Type B pancreatic cell (in vitro differentiated cells): ENCODE measurements at places on chromosomes 3 and 15.

DNA sequence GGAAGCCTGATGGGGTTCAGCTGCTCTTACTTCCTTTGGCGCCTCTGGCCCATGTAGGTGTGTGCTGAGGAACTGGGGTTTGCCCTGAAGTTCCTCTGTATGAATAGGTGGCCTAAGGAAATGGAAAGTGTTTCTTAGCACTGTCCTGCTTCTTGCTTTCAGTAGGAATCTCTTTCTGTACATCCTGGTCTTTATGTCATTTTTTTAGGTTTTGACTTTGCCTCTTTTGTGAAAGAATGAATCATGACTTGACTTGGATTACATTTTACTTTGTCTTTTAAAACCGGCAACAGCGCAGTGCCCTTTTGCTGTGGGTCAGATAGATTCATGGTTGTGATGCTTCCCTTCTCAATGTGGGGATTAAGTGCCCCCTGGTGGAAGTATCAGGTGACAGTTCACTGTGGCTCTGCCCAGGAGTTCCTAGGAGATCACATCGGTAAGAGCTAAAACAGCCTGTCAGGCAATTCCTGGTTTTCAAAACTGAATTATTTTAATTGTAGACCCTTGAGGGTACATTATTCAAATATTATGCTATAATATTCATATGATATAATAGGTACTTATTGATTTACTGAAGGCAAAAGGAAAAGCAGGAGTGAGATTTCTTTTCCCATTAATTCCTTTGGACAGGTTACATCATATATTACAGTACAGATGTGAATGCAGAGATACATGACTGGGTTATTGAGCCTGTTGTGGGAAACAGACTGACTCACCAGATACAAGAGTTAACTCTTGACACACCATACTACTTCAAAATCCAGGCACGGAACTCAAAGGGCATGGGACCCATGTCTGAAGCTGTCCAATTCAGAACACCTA, 95.4 kb downstream of the HCN4 start:
- DNase-seq, result no peak

GRCh38 chr15:25875566-25875965, 12.4 kb upstream of the ATP10A start:
- no peak for DNase-seq

- DNase-seq, result no peak
Measured at GRCh38 chr3:197961582-197961945, 1.5 kb downstream of the LMLN start.

GRCh38 chr15:66864871-66865281, 162.8 kb downstream of the SMAD6 start:
- DNase-seq, result peak; percentile 49

GRCh38 chr3:139096670-139097069, 52.0 kb upstream of the PRR23C start:
- no peak for DNase-seq

DNA sequence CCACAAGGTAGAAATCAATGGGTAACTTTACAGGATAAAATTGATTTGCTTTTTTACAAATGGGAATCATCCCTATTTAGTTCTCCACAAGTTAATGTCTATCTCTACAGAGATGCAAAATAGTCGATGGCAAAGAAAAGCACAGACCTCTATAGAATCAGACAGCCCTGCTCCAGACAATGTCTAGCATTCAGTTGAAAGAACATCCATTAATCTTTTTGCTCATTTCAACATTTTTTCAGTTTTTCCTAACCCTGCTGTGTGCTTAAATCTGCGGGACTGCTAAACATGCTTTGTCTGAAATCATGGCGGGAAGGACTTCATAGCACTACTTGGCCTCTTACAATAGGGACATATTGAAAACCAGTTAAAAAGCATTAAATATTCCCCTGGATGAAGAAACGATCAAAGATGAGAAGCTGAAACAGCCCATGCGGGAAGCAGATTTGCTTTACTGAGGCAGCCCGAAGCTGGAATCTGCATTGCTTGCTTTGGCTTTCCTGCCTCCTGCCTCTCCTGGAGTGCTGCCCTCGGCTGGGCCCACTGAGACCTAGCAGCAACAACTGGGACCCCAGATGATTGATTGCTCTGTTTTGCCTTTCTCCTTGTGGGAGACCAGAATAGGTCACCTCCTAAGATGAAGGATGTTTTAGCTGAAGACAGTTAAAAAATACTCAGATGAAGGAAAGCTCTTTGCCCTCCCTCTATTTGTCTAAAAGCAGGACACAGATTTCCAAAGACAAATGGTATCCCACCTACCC, 38.5 kb upstream of the RASGRP1 start:
- no peak for DNase-seq

GRCh38 chr3:23103764-23104163, 99.4 kb upstream of the UBE2E2 start:
- no peak for DNase-seq

- DNase-seq, result no peak
Measured at GRCh38 chr3:5092018-5092417, 30.1 kb upstream of the ARL8B start.

GRCh38 chr3:57226176-57226575, 1.4 kb upstream of the APPL1 start:
- no peak for DNase-seq

DNA sequence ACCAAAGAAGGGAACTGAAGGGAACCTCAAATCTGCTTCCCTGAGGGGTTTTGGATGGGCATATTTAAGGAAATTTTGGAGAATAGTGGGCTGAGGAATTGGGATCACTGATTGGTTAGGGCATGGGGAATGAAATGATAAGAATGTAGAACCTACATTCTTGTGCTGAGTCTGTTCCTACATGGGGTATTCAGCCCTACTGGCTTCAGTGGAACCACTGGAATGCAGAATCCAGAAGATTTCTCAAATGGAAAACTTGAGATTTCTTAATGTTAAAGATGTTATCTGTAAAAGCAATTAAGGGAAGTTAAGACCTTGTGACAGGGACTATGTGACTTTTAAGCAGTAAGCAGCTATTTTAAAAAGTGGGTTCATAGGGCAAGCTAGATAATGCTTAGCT, 1062.4 kb downstream of the AGBL1 start:
- no peak for DNase-seq

GRCh38 chr15:51313074-51313393, 25.4 kb downstream of the CYP19A1 start:
- no peak for DNase-seq

GRCh38 chr15:69795601-69796000, 302.1 kb downstream of the TLE3 start:
- no peak for DNase-seq

DNA sequence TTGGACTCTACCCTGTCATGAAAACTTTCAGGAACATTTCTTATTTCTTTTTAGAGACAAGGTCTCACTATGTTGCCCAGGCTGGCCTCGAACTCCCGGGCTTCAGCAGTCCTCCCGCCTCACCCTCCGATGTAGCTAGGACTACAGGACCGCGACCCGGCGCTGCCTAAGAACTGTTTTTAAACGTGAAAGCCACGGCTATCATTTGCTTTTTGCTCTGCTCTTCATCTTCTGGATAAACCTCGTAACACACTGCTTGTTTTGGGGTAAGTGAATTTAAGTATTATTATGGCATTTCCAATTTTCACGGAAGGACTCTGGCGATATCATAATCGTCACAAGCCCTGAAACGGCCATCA, 14.3 kb upstream of the CCNL1 start:
- no peak for DNase-seq

- DNase-seq, result no peak
Measured at GRCh38 chr3:48436855-48437254, 3.1 kb downstream of the CCDC51 start.

DNA sequence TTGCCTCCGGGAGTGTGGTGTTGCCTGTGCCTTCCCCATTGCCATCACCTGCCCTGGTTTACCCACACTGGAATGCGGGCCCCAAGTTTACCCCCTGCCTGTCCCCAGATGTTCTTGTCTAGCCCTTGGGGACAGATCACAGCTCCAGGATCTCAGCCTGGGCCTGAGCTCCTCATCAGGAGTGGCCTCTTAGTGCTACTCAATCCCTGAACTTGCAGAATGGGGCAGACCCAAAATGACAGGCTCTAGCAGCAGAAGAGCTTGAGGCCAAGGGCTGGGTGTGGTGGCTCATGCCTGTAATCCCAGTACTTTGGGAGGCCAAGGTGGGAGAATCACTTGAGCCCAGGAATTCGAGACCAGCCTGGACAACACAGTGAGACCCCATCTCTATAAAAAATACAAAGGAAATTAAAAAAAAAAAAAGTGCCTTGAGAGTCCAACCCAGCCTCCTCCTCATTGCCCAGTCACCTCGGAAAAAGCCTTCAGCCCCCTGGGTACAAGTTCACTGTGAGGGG, 3.8 kb downstream of the CHAC1 start:
- no peak for DNase-seq

- no peak for DNase-seq
Measured at GRCh38 chr3:72391659-72392058, 456.6 kb downstream of the SHQ1 start.

DNA sequence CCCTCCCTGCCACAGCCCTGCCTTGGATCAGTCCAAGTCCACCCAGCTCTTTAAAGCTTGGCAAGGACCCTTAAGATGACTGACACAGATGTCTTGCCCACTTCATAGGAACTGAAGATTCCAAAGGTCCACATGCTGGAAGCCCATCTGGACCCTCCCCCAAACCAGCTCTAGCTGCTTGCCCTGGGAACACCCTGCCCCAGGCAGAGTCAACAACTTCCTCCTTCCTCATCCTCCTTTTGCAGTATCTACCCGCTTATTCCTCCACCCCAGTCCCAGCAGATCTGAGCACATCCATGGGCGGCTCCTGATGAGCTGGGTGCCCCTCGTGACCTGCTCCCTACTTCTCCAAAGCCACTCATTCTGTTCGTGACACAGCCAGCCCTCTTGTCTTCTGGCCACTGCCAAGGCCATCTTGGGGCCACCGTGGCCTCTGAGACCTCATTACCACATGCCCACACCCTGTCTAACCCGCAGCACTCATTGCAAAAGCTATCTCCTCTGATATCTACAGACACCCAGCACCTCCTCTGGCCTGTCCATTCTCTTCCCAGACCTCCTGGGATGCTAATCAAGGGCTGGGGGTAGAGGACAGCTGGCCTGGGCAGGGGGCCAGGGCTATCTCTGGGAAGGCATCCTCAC, 2.0 kb upstream of the PFKFB4 start:
- no peak for DNase-seq

DNA sequence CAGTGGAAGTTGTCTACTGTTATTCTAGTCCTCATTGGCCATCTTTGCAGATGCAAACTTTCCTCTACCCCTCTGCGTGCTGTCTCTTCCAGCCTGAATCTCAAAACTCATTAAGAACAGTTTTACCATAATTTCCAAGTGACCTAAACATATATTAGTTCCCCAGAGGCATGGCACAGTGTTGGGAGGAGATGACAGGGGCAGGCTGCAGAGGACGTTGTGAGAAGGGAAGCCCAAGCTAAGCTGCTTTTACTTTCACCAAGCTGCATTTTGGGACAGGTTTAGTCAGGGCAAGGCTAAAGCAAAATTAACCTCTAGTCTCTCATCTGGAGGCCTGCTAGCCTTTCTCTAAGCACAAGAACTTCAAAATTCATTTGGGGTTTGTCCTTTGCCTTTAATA, 318.6 kb upstream of the SATB1 start:
- no peak for DNase-seq

GRCh38 chr3:22951910-22952309, 251.2 kb upstream of the UBE2E2 start:
- no peak for DNase-seq

- no peak for DNase-seq
Measured at GRCh38 chr15:59104602-59104911, 389 bp upstream of the CCNB2 start.

DNA sequence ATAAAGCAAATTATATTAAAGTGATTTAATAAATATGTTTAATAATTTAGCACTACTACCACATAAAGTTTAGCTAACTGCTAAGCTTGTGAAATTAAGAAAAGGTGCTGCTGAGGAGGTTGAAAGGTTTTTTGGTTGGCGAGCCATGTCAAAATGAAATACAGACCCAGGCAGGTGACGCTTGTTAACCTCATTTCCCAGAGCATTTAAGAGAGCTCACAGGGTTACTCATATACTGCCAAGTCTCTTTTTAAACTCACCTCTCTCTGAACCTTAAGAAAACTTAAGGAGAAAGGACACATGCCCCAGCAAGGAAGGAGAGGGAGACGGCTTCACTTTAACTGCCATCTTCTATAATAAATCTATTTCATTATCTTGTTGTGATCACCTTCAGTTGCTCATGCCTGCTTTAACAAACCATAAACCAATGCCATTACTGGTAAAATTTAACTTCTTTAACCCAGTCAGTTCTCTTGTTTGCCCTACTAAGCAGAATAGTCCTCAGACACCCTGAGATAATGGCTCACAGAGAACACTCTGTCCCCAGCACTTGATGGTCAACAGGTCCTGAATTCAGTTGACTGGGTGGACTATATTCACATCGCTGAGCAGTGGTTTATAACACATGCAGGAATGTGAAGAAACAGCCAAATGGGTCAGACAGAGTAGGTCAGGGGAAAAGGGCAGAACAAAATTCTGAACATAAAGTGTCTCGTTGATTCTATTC, 540.1 kb downstream of the UNC13C start:
- no peak for DNase-seq

- DNase-seq, result no peak
Measured at GRCh38 chr3:50637011-50637410, 20.1 kb downstream of the MAPKAPK3 start.

GRCh38 chr3:132405609-132406299, 11.5 kb upstream of the DNAJC13 start:
- DNase-seq, result no peak

DNA sequence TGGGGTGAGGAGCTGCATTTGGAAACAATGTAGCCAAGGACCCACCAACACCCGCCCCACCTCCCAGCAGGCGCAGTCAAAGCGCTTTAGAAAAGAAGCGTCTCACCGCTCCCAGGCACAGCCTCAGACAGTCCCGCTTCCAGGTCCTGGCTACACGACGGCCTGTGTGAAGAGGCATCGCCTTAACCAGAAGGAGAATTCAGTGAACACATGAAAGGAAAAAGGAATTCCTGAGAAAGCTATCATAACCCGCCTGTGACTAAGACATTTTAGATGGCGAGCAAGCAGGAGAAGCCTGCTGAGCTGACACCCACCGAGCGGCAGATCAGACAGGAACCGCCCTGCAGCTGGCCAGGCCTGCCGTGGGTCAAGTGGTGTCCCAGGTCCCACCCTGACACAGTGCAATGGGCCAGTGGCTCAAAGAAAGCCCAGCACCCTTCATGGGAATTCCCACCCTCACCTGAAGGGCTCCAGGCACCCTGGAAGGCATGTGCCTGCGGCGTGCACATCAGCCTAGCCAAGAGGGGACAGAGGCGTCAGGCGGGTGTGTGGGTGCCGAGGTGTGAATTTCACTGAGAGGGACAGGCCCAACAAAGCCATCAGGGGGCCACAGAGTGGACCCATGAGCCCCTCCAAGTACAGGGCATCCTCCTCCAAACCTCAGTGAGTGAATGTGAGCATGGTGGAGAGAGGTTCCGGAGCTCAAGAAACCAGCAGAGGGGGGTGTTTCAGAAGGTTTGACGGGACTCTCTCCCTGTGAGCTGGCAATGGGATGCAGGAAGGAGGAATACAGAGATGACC, 144.8 kb downstream of the NSMCE3 start:
- no peak for DNase-seq

DNA sequence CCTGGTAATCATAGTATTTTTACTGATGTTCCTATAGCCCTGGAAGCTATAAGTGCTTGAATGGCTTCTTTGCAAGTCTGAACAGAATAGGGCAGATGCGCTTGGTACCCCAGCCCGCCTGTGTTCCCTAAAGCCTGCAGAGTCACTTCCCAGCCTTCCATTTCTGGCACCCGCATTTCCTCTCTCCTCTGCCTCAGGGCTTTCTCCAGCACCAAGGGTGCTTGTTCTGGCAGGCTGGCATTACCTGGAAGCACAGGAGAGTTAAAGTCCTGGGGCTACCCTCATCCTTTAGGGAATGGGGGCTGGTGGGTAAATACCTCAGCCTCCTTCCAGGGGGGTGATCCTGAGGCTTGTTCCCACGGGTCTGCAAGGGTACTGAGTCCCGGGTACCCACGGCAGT, 7.4 kb upstream of the CHRNA3 start:
- no peak for DNase-seq
